GM23338 (cell line): ENCODE measurements at places on chromosomes 13 and 19.

- no peak for DNase-seq
These were observed 131.4 kb upstream of the ARGLU1 start for GRCh38 chr13:106699311-106699710.

DNA sequence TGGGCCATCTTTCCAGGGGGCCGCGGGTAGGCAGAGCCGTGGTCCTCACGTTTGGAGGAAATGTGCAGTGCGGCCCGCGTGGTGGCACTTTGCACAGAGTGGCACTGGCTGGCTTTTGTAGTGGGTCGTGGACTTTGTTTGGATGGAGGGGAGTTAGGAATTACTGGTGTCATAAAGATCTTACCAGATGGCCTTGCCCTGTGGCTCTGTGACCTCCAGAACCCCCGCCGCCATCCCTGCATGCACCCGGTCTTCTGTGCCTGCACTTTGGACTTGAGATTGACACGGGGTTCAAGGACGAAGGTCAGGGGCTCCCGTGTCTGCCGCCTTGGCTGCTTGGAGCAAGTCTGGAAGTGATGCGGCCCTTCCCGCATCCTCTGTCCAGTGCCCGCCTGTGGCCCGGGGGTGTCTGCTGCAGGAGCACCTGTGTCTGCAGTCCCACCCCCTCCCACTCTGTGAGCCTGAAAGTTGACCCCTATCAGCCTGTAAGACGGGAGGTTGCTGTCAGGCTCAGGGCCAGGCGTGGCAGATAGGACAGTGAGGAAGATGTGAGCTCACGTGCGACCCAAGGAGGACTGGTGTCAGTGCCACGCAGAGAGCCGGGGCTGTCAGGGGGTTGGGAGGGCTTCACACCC, 2.2 kb downstream of the GNA11 start:
- no peak for DNase-seq

GRCh38 chr13:21020581-21020980, 40.8 kb downstream of the LATS2 start:
- no peak for DNase-seq

GRCh38 chr19:34323433-34324204, 41.4 kb upstream of the GPI start:
- peak; percentile 44 for DNase-seq

DNA sequence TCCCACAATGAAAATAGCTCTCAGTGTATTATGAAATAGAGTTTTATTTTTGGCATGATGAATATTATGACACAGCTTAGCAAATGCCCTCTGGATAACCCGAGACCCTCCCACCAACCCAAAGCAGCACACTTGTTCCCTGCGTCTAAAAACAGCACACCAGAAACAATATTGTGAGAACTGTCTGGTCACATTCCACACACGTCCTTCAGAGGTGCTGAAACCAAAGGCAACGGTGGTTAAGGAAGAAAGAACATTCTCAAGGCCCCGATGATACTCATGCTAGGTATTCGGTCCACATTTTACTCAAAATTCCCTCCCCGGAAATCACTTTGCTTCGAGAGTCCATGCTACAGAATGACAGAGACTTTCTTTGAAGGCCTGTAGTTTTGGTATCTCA, 156.7 kb downstream of the SLC7A1 start:
- DNase-seq = no peak

DNA sequence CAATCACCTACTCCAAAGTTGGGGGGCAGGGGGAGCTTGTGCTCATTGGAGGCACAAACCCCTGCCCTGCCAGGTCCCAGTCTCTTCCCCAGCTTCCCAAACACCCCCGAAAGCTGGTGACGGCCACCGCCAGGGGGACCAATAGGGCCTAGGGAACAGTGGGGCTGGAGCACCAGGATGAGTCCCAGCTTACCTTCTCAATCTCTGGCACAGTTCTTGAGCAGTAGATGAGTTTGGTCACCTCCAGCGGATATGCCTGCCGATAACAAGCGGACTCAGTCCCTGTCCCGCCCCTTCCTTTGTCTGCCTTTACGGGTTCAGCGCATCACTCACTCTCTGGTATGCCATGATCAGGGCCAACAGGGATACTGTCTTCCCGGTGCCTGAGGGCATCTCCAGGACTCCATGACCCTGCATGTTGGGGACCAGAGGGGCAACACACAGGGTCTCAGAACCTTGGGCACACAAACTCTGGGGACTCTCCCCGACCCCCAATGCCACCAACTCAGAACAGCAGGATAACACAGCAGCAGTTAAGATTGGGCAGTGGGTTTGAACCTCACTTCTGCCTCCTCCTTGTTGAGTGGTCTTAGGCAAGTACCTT, 1.5 kb downstream of the ERCC2 start:
- peak; percentile 40 for DNase-seq
